ENCODE measurements at places on chromosomes 16 and 17. TPM values are rescaled to one million over a fixed set of nuclear protein-coding genes. Genes with fewer than 3 reads are reported as not detected.

GRCh38 chr16:22844416-22844815, 30.5 kb downstream of the HS3ST2 start:
- DNase-seq: no peak

DNA sequence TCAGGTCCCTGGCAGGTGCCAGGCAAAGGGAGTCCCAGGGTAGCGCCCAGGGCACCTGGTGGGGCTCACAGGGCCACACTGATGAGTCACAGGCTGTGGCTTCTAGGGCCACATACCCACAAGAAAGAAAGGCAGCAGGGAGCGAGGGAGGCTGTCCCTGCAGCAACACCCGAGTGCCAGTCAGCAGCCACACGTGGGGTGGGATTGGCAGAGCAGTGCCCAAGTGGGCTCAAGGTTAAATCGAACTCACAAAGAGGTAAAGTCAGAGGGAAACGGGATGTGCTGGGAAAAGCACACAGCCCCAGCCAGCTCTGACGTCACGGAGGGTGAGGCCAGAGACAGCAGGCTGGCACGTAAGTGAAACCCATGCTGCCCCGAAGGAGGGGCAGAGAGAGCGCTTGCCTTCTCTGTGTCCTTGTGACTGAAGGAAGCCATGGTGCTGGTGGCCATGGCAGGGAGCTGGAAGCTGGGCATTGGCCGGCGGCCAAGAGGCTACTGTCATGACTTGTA, 33.8 kb downstream of the FA2H start:
- no peak for DNase-seq

DNA sequence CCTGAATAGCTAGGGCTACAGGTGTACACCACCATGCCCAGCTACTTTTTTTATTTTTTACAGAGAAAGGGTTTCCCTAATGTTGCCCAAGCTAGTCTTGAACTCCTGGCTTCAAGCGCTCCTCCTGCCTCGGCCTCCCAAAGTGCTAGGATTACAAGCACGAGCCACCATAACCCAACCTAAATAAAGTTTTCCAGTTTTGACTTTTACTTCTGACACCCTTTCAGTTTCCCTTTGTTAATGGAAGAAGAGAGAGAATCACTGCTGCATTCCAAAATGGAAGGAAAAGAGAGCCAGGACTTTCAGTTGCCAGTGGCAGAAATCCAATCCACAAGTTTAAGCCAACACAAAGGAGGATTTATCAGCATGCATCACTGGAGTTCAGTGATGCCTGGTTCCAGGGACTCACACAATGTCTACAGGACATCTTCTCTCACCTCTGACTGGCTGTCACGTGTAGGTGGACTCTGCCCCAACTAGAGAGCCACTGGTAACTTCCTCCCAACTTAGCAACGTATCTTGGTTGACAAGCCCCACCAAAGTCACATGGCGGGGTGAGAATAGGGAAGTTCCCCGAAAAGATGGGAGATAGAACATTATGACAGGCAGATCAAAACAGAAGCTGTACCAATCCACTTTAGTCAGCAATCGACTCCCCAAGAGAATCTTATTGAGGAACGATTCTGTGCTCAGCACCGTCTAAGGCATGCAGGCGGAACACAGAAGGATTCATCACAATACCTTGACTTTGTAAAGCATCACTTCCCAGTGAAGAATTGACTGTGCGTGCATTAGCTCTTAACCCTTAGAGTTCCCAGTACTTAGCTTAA, 46.5 kb downstream of the GAS7 start:
- DNase-seq: peak; percentile 57

The CMTM1 gene
- polyA plus RNA-seq: 4.8 TPM

- no peak for DNase-seq
Measured at GRCh38 chr16:84507011-84507982, 2.8 kb upstream of the MEAK7 start.

- DNase-seq: no peak
Measured at GRCh38 chr17:15388356-15389041, 47.1 kb upstream of the TEKT3 start.

GRCh38 chr16:23072084-23072599, 77.1 kb downstream of the USP31 start:
- DNase-seq: no peak

- DNase-seq: no peak
Measured at GRCh38 chr16:28280881-28281836, 11.2 kb upstream of the SBK1 start.

GRCh38 chr16:86150641-86151238, 251.8 kb downstream of the IRF8 start:
- DNase-seq: no peak

- DNase-seq: no peak
Measured at GRCh38 chr17:76911299-76912017, 43.3 kb downstream of the MGAT5B start.

- DNase-seq: no peak
Measured at GRCh38 chr16:89197033-89197632, 3.2 kb downstream of the SLC22A31 start.
